ENCODE measurements at places on chromosomes 12 and 14.

- no peak for DNase-seq
Measured at GRCh38 chr12:47752552-47752951, 6.1 kb downstream of the RAPGEF3 start.

GRCh38 chr14:63286071-63286470, 32.7 kb downstream of the GPHB5 start:
- DNase-seq = no peak

GRCh38 chr14:95256002-95256775, 63.5 kb downstream of the CLMN start:
- DNase-seq = no peak

DNA sequence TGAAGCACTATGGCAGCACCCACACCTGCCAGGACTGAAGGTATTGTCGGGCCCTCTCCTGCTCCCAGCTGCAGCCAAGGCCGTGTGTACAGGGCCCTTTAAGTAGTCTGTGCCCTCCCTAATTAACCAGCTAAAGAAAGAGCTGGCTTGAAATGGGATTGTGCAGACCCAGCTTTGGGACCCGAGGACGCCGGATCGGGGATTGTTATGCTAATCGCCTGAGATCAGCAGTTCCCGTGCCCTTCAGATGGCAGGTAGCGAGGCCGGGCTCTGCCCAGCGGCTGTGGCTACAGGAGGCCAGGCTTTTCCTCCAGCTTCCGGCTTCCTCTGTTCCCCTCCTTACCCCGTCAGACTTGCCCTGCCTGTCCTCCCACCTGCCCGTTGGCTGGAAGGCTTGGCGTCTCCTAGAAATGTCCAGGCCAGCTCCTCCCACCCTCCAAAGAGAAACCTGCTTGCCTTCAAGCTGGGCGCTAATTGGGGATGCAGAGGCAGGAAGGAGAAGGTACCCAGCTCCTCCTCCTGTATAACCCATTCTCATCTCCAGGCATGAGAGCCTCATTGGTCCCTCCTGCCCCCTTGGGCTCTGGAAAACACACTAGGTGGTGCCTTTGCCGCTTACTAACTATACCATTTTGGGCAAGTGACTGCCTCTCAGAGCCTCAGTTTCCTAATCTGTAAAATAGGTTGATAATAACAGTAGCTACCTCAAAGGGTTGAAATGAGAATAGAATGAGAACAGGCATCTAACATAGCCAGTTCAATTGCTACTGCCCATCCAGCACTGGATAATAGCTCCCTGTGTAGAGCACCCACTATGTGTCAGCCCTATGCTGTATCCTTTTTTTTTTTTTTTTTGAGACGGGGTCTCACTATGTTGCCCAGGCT, 25.8 kb upstream of the MSI1 start:
- DNase-seq = no peak

GRCh38 chr12:45880533-45880932, 109.8 kb downstream of the SCAF11 start:
- no peak for DNase-seq

DNA sequence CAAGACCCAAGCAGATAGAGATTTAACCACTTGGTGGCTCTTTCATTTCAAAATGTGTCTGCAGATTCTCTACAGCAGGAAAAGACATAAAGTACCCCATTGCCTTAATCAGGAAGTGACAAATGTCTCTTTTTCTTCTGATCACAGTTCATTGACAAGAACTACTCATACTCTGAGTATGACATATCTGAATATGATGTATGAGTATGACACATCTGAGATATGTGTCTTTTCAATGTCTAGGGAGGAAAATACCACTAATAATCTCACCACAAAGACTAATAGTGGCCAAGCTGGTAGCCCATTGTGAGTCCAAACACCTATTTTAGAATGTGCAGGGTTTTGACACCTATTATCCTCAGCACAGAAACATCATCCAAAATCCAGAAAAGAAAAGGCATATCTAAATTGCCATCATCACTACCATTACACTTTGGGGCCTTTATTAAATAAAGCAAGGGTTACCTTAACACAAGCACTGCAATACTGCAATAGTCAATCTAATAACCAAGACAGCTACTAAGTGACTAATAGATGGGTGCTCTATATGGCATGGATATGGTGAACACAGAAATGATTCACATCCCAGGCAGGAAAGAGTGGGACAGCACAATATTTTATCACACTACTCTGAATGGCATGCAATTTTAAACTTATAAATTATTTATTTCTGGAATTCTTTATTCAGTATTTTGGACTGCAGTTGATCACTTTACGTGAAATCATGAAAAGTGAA, 243.7 kb upstream of the FAR2 start:
- no peak for DNase-seq

GRCh38 chr12:43976027-43976426, 140.1 kb downstream of the TMEM117 start:
- DNase-seq = no peak

DNA sequence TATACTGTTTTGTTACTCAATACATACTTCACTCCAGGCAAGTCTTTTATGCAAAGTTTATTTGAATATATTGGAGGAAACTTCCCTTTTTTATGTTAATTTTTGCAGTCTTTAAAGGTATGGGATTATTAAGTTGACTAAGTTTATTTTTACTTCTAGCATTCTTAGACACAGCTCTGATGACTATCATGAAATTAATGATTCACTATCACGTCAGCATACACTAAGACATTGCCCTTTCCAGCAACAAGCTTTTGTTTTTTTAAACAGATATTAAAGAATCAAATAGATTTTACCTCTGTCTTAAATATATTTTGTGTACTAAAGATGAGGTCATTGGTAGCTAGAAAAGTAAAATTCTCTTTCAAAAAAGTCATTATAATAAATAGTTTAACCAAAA, 52.1 kb downstream of the DERA start:
- no peak for DNase-seq

DNA sequence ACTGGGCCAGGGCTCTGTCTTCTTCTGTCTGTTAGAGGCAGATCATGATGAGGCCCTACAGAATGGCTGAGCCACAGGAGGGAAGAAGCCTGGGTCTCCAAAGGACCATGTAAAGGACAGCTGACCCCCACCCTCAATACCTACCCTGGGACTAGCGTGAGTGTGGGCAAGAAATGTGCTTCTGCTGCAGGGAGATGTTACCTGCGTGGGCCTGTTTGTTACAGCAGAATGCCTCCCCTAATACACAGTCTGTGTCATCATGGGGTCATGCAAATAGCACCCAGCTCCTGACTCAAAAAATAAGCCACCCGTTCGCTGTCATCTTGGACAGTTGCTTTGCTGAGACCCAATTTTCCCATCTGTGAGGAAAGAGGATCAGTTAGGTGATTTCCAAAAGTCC, 90.6 kb downstream of the CALM1 start:
- no peak for DNase-seq

DNA sequence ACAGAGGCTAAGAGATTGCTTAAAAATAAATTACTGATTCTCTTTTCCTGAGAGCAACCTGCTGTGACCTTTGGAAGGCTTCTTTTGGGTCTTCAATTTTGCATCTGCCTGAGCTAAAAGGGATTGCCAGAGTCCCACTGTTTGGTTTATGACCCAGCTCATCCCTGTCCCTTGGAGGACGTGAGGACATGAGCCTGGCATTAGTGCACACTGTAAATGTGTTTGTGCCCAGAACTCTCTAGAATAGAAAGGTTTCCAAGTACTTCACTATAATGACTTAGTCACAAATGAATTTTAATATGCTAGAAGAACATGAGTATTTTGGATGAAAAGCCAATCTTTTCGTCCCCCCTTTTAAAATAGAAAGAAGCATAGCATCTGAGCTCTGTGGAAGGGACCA, 47.1 kb upstream of the CDKN3 start:
- DNase-seq = no peak

- no peak for DNase-seq
Measured at GRCh38 chr12:70059373-70059772, 183.9 kb upstream of the CNOT2 start.

GRCh38 chr12:52876372-52876771, 27.6 kb upstream of the KRT78 start:
- DNase-seq = no peak

DNA sequence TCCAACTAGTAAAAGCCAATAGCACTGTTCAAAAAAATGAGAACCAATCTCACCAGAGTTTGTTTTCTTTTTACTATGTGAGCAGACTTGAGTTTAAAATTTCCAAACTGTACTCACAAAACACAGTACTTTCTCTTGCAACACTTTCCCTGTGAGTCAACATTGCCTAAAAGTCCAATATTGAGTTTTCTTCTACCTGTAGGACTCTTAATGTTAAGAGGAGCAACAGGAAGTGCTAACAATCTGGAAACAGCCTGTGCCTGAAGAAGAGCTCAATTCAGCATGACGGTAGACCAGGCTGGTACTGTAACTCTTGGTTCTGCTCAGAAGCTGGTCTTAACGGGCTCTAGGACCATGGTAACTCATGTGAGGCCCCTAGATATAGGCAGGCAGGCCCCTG, 144.3 kb downstream of the MED13L start:
- no peak for DNase-seq

- DNase-seq = no peak
Measured at GRCh38 chr14:94354638-94355185, 31.6 kb upstream of the SERPINA6 start.

DNA sequence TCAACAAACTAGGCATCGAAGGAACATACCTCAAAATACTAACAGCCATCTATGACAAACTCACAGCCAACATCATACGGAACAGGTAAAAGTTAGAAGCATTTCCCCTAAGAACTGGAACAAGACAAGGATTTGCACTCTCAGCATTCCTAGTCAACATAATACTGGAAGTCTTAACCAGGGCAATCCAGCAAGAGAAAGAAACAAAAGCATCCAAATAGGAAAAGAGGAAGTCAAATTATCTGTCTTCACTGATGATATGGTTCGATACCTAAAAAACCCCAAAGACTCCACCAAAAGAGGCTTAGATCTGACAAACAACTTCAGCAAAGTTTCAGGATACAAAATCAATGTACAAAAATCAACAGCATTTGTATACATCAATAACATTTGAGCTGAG, 32.5 kb downstream of the CCDC38 start:
- no peak for DNase-seq
